ENCODE measurements at places on chromosomes 3 and 15. TPM values are rescaled to one million over a fixed set of nuclear protein-coding genes. Genes with fewer than 3 reads are reported as not detected.

The TLR9 gene
- total RNA-seq, result not detected

- no peak overlapping the region for H3K27ac ChIP-seq
- H3K4me3 ChIP-seq, result no peak overlapping the region
- H3K36me3 ChIP-seq, result no peaks in the 10 kb centered on the region
- H3K4me1 ChIP-seq, result no peaks in the 10 kb centered on the region
- DNase-seq, result no peak
Measured at GRCh38 chr3:156388497-156389448, 166.1 kb downstream of the SSR3 start.

- H3K4me3 ChIP-seq, result no peak overlapping the region
- peaks cover 13% of the 10 kb centered on the region for H3K4me1 ChIP-seq
- no peaks in the 10 kb centered on the region for H3K36me3 ChIP-seq
- no peak for DNase-seq
- H3K27ac ChIP-seq, result no peak overlapping the region
Measured at GRCh38 chr15:68623301-68623892, 44.6 kb downstream of the CORO2B start.

DNA sequence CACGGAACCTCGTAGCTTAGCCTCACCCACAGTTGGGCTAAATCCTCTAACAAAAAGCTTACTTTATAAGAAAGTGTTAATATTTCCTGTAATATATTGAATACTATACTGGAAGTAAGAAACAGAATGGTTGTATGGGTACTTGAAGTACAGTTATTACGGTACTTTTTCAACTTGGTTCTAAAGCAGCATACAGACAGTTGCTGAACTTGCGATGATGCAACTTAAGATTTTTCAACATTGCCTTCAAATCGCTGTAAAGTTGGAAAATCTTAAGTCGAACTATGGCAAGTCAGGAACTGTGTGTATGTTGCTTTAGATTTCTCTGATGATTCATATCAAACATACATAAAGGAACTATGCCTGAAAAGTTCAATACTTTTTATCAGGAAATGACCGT, 204.4 kb upstream of the C2CD4B start:
- H3K27me3 ChIP-seq, result no peaks in the 10 kb centered on the region
- H3K4me3 ChIP-seq, result no peak overlapping the region
- no peak for DNase-seq
- no peaks in the 10 kb centered on the region for H3K36me3 ChIP-seq
- H3K27ac ChIP-seq, result no peak overlapping the region

GRCh38 chr15:54580643-54581042, 602.4 kb downstream of the UNC13C start:
- no peaks in the 10 kb centered on the region for H3K27me3 ChIP-seq
- H3K4me1 ChIP-seq, result no peaks in the 10 kb centered on the region
- no peak for DNase-seq
- H3K4me3 ChIP-seq, result no peak overlapping the region
- H3K36me3 ChIP-seq, result 0 out of 2 replicates have a peak, but pooled peaks cover 5% of the 10 kb centered on the region
